SK-N-SH (cell line): ENCODE measurements at places on chromosomes 7 and 10. TPM values are rescaled to one million over a fixed set of nuclear protein-coding genes. Genes with fewer than 3 reads are reported as not detected.
A peak's percentile ranks its signal among the peaks of the same experiment; 100 is the strongest.

DNA sequence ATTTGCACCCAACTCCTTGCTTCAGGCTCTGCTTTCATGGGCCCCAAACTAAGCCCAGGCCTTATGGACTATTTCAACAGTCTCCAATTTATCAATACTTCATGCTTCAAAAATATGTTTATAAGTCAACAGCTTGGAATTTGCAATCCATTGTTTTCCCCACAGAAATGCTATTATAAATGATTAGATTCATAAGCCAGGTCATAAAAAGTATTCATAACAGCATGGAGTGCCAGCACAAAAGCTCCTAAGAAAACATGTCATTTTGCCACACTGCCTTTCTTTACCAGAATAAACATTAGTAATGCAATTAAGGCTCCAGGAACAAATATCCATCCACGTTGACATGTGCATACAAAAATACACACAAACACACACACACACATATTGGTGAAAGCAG is 30.1 kb downstream of the OSBPL3 start:
- no peaks in the 10 kb centered on the region for H3K27me3 ChIP-seq
- no peak overlapping the region for H3K27ac ChIP-seq
- no peak for DNase-seq
- peaks cover 2% of the 10 kb centered on the region for H3K4me1 ChIP-seq
- H3K36me3 ChIP-seq: no peaks in the 10 kb centered on the region

- H3K4me3 ChIP-seq: no peak overlapping the region
- no peaks in the 10 kb centered on the region for H3K36me3 ChIP-seq
- H3K27ac ChIP-seq: no peak overlapping the region; the same call in 1 of the 2 replicates
- no peaks in the 10 kb centered on the region for H3K27me3 ChIP-seq
Measured at GRCh38 chr7:102008535-102009262, 191.3 kb downstream of the CUX1 start.

- H3K27ac ChIP-seq: no peak overlapping the region
- H3K4me3 ChIP-seq: no peak overlapping the region
- H3K36me3 ChIP-seq: no peaks in the 10 kb centered on the region
- peaks cover 13% of the 10 kb centered on the region; the same call in 1 of the 2 replicates for H3K4me1 ChIP-seq
- no peak for DNase-seq
- peaks cover 10% of the 10 kb centered on the region; the same call in 1 of the 2 replicates for H3K27me3 ChIP-seq
Measured at GRCh38 chr10:133154996-133155778, 4.8 kb upstream of the KNDC1 start.

DNA sequence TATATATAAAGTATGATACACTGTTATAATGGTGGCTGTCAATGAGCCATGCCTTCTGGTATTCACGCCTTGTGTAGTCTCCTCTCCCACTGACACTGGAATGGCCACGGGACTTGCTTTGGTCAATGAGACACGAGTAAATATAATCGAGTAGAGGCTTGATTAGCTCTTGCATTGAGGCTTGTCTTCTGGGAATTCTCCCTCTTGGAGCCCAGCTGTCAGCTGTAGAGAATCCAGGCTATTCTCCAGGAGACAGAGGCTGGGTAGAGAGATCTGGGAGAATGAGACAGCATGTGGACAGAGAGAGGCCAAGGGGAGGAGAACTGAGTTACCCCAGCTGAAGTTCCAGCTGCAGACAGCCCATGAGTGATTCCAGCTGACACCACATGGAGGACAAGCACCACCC is 25.2 kb upstream of the PLCE1 start:
- no peak overlapping the region for H3K4me3 ChIP-seq
- no peaks in the 10 kb centered on the region for H3K27me3 ChIP-seq
- H3K4me1 ChIP-seq: no peaks in the 10 kb centered on the region
- H3K36me3 ChIP-seq: no peaks in the 10 kb centered on the region
- no peak overlapping the region for H3K27ac ChIP-seq

- H3K27me3 ChIP-seq: no peaks in the 10 kb centered on the region
- no peaks in the 10 kb centered on the region for H3K36me3 ChIP-seq
- H3K27ac ChIP-seq: no peak overlapping the region
- no peak for DNase-seq
- peaks cover 11% of the 10 kb centered on the region; the same call in 1 of the 2 replicates for H3K4me1 ChIP-seq
Measured at GRCh38 chr7:148306759-148307158, 283.8 kb upstream of the C7orf33 start.

GRCh38 chr7:105489409-105489808 is 32.7 kb downstream of the PUS7 start:
- no peak for DNase-seq
- H3K36me3 ChIP-seq: peaks cover 24% of the 10 kb centered on the region
- peak overlapping the region; percentile 85; the same call in 1 of the 2 replicates for H3K27ac ChIP-seq
- no peaks in the 10 kb centered on the region for H3K27me3 ChIP-seq

GRCh38 chr7:101172854-101173751 is 7.0 kb downstream of the NAT16 start:
- peaks cover 15% of the 10 kb centered on the region for H3K4me1 ChIP-seq
- no peak overlapping the region for H3K27ac ChIP-seq
- no peaks in the 10 kb centered on the region for H3K36me3 ChIP-seq
- peak; percentile 33 for DNase-seq

DNA sequence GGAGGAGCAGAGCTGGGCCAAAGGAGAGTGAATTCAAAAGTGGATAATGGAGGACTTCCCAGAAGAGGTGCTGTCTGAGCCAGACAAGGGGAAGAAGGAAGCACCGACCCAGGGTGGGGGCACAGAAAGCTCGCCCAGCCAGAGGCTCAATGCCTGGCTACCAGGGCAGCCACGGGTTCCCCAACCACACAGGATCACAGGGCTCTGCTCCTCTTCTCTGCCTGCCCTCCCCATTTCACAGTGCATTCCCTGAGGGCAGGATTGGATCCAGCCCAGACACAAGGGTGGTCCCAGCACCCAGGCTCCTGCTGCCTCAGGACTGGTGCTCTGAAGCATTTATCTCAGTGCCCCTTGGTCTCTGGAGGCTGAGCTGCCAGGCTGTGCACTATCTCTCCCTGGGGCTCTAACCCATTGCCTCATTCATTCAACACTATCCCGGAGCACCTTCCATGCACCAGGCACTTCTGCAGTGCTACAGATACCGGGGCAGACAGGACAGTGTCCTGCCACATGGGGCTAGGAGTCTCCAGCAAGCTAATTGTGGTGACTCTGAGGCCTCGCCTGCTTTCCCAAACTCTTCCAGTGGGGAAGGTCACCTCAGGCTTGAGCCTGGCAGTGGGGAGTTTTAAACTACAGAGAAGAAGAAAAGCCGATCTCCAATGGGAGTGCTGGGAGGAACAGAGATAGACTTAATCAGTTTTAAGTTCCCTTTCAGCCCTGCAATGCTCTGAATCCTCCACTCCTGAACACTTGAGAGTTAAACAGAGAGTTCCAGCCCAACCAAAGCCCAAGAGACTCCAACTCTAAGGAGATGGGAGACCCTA is 201.8 kb upstream of the ZMIZ1 start:
- H3K36me3 ChIP-seq: no peaks in the 10 kb centered on the region
- no peak overlapping the region for H3K4me3 ChIP-seq
- DNase-seq: peak; percentile 61
- no peaks in the 10 kb centered on the region for H3K27me3 ChIP-seq

DNA sequence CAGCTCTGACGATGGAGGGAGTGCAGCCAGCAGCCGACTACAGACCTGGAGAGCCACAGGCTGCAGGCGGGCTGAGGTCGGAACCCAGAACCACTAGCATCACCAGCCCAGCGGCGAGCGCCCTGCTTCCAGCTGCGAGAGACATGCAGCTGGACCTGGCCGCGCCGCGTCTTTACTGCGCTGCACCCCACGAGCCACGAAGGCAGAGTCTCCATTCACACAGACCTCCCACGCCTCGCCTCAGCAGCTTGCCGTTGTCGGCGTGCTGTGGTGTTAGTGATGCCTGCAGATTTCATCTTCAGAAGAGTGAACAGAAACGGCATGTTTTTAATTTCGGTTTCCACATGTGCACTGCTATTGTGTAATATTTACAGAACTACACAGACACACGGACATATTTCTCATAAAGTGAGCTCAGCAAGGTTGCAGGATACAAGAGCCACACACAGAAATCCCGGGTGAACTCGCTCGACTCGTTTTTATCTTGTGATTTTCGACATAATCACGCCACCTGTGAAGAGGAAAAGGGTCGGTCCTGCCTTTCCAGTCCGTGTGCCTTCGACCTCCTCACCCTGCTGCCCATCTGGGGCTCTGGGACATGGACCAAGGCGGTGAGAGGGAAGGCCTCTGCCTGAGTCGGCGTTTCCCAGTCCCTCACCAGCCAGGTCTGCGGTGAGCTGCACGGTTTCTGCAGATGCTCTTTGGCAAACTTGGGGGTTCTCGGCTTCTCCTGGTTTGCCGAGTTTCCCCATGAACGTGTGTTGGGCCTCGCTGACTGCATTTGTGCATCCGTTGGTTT is 252.2 kb downstream of the ELFN1 start:
- H3K27ac ChIP-seq: peak overlapping the region; percentile 87
- H3K4me3 ChIP-seq: no peak overlapping the region
- H3K27me3 ChIP-seq: no peaks in the 10 kb centered on the region
- no peaks in the 10 kb centered on the region for H3K4me1 ChIP-seq

- no peak overlapping the region for H3K4me3 ChIP-seq
- H3K27ac ChIP-seq: peak overlapping the region; percentile 28
- H3K4me1 ChIP-seq: peaks cover 2% of the 10 kb centered on the region; the same call in 1 of the 2 replicates
- no peak for DNase-seq
Measured at GRCh38 chr7:11846361-11846955, 14.5 kb upstream of the THSD7A start.

- no peak for DNase-seq
- no peaks in the 10 kb centered on the region for H3K27me3 ChIP-seq
- H3K4me3 ChIP-seq: no peak overlapping the region
- H3K27ac ChIP-seq: no peak overlapping the region
- no peaks in the 10 kb centered on the region for H3K4me1 ChIP-seq
Measured at GRCh38 chr7:139813151-139813550, 15.9 kb upstream of the TBXAS1 start.

GRCh38 chr7:122485856-122486255 is 181.3 kb upstream of the FEZF1 start:
- DNase-seq: no peak
- H3K27ac ChIP-seq: no peak overlapping the region
- H3K4me1 ChIP-seq: no peaks in the 10 kb centered on the region

DNA sequence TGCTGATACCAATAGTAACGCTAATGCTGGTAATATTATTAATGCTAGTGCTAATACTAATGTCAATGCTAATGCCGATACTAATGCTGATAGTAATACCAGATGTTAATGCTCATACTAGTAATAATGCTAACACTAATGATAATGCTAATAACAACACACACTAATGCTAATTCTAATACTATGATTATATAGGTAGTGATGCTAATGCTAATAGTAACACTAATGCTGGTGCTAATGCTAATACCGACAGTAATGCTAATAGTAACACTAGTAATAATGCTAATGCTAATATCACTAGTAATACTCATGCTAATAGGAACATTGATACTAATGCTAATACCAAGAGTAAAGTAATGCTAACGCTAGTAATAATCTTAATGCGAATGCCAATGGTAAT is 406.4 kb upstream of the RNF32 start:
- peaks cover 57% of the 10 kb centered on the region for H3K27me3 ChIP-seq
- no peak overlapping the region for H3K27ac ChIP-seq
- H3K4me1 ChIP-seq: no peaks in the 10 kb centered on the region

GRCh38 chr7:48943279-48943990 is 19.1 kb downstream of the CDC14C start:
- DNase-seq: no peak
- H3K4me1 ChIP-seq: no peaks in the 10 kb centered on the region

DNA sequence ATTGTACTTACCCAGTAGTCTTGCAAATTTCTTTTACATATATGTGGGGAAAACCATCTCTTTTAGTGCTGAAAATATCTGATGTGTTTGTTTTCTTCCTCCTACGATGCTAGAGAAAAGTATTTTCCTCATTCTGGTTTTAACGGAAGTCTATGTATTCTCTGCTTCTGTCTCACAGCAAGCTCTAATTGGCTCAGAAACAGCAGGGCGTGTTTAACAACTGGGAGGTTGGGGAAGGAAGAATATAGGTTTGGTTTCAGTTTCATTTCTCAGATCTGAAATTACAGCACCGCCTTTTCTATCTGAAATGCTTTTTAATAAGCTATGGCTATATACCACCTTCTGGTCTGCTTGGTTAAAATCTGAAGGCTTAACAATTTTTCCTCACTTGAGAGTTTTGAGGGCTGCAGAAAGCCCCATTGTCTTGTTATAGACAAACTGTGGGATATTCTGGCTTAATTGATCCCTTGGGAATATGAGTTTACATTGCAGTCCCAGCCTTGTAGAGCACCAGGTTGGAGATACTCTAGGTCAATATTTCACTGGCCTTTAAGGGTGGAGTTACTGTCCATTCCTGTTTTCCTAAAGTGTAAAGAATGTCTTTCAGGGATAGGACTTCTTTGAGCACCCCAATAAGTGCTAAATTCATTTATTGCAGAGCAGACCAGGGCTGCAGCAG is at the start of gene SAMD9:
Gene SAMD9 (minus strand): TSS at position 128 of the 679 bp plus-strand sequence. CDS start 11,882 bp downstream, outside the sequence.
- peak; percentile 51 for DNase-seq
- H3K36me3 ChIP-seq: no peaks in the 10 kb centered on the region
- H3K27ac ChIP-seq: peak within 1 kb of the TSS; percentile 59

- H3K4me3 ChIP-seq: no peak overlapping the region
- no peaks in the 10 kb centered on the region for H3K36me3 ChIP-seq
- peaks cover 27% of the 10 kb centered on the region for H3K4me1 ChIP-seq
- DNase-seq: no peak
- no peak overlapping the region for H3K27ac ChIP-seq
Measured at GRCh38 chr10:129498680-129499079, 31.6 kb downstream of the MGMT start.

DNA sequence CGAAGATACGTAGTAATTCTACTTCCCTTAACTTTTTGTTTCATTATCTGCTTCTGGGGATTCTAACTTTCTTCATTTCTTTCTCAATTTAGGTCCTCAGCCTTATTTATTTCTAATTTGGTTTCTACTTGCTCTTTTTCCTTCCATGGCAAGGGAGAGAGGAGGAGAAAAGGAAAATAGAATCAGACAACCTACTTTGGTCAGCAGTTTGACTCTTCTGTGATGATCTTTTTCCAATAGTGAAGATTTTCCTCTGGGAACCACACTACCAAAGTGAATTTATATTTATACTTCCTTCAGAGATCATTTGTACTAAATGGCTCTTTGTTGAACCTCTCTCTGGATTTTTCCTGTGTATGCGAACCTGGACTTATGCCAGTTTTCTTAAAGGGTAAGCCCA is 90.2 kb downstream of the TMEM26 start:
- no peak for DNase-seq
- no peaks in the 10 kb centered on the region for H3K4me1 ChIP-seq
- H3K27ac ChIP-seq: no peak overlapping the region
- no peaks in the 10 kb centered on the region for H3K27me3 ChIP-seq

The CDH23 gene
- 0.03 and 0.18 TPM in 2 replicates for polyA plus RNA-seq

The GPR146 gene
- polyA plus RNA-seq: 1.4 and 2.0 TPM in 2 replicates

The SPDYE2B gene
- not detected in 2 replicates for polyA plus RNA-seq

The PDCD11 gene
- polyA plus RNA-seq: 29.8 and 39.9 TPM in 2 replicates

The LFNG gene
- polyA plus RNA-seq: 7.6 and 9.4 TPM in 2 replicates
